HepG2 (cell line): ENCODE measurements at places on chromosomes 3 and 15. TPM values are rescaled to one million over a fixed set of nuclear protein-coding genes. Genes with fewer than 3 reads are reported as not detected.

DNA sequence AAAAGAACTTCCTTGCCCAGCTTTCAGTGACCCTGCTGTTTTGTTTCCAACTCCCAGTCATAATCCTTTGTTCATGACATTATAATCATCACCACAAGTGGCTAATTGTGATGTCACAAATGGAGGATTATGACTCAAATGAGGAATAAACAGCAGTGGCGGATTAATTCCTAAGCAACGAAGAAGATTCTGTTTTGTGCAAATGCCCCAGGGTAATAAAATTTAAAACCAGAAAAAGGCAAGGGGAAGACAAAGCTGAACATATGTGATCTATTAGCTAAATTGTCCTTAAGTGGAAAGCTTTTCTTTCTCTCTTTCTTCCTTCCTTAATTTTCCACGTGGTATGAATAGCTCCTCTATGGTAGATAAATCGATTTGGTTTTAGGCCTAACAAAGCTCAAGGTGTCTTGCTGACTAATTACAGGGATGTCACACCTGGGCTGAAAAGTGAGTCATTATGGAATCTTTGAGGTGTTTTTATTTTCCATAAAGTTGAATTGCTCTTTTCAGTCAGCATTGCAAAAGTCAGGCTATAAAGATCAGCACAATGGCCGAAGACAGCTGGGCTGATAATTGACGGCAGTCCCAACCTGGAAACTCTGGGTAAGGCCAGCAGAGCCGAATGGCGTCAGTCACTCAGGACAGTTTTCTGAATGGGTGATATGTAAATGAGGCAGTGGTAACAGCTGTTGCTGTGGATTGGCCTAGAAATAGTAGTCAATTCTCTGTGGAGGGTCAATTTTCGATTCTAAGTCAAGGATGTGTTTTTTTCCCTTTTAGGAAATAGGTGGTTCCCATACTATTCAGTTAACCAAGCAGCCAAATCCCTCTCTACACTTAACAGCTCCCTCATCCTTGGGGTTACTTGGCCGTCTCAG is 121.5 kb downstream of the PTPRG start:
- DNase-seq = no peak
- no peaks in the 10 kb centered on the region for H3K27me3 ChIP-seq
- no peak overlapping the region for H3K27ac ChIP-seq
- no peaks in the 10 kb centered on the region; the same call in 1 of the 2 replicates for H3K36me3 ChIP-seq

DNA sequence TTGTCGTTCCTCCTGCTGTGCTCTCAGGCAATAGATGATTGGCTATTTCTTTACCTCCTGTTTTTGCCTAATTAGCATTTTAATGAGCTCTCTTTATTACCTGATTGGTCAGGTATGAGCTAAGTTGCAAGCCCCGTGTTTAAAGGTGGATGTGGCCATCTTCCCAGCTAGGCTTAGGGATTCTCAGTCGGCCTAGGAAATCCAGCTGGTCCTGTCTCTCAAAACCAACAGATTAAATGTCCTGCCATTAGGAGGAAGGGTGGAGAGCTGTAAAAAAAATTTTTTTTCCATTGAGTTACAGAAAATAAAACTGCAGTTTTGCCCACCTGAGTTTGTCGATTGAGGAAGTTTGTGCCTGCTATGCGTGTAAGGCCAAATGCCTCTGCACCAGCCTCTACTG is 5.4 kb upstream of the ACSBG1 start:
- H3K36me3 ChIP-seq = no peaks in the 10 kb centered on the region
- H3K27me3 ChIP-seq = peaks cover 16% of the 10 kb centered on the region; the same call in 2 of the 3 replicates
- peaks cover 30% of the 10 kb centered on the region for H3K4me1 ChIP-seq
- DNase-seq = no peak

The SUSD5 gene
- total RNA-seq = not detected in 2 replicates

- H3K27ac ChIP-seq = no peak overlapping the region
- H3K4me1 ChIP-seq = peaks cover 20% of the 10 kb centered on the region
- no peak overlapping the region for H3K4me3 ChIP-seq
These were observed 63.1 kb downstream of the ARNT2 start for GRCh38 chr15:80467311-80467714.

DNA sequence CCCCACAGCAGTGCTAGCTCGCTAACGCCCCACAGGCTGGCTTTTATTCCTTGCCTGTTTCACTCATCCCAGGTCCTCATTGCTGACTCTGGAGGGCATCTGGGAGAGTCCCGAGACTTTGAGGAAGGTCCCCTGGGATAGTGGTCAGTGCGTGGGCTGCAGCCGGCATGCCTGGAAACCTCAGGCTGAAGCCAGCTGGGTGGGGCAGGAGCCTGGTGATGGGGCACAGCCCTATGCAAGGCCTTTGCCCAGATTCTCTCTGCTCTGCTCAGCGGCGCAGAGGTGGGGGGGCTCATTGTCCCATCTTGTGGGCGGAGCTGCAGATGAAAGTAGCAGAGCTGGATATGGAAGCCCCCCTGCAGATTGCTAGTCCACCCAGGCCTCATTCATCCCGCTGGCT is 55.7 kb upstream of the SMAD6 start:
- H3K4me1 ChIP-seq = peaks cover 69% of the 10 kb centered on the region
- no peak for DNase-seq
- no peak overlapping the region for H3K4me3 ChIP-seq
- H3K27ac ChIP-seq = no peak overlapping the region
- peaks cover 7% of the 10 kb centered on the region; the same call in 1 of the 3 replicates for H3K27me3 ChIP-seq

DNA sequence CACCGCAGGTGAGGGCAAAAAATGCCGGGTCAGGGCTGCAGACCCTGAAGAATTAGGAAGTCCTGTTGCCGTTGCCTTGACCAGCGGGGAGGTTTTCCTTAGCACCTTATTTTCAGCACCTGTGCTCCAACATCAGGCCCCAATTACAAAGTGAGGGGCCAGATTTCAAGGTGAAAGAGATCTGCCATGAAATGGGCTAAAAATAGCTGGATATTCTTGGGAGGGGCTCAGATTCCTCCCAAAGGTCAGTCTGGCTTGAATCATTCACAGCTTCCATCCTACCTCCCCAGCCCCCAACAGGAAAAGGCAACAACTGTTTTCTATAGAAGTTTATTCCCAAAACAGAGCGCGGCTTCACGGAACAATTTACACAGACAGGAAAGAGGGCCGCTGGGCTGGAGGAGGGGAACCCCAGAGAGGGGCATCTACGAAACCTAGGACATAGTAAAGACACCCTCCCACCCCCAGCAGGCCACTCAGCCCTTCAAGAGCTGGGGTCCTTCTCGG is 941 bp upstream of the SLC26A6 start:
- peak overlapping the region; percentile 74 for H3K27ac ChIP-seq
- no peaks in the 10 kb centered on the region for H3K27me3 ChIP-seq
- peaks cover 56% of the 10 kb centered on the region for H3K4me1 ChIP-seq
- DNase-seq = no peak
- peaks cover 5% of the 10 kb centered on the region; the same call in 1 of the 2 replicates for H3K36me3 ChIP-seq
- H3K4me3 ChIP-seq = peak overlapping the region; percentile 71

DNA sequence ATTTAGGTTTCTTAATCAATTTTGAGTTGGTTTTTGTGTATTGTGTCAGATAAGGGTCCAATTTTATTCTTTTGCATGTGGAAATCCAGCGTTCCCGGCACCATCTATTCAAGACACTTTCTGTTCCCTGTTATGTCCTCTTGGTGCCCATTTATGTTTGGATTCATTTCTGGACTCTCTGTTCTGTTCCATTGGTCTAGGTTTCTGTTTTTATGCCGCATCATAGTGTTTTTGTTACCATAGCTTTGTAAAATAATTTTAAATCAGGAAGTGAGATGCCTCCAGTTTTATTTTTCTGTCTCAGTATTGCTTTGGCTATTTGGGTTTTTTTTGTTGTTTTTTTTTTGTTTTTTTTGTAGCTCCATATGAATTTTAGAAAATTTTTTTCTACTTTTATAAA is 97.1 kb downstream of the LRRC28 start:
- H3K27me3 ChIP-seq = no peaks in the 10 kb centered on the region
- no peak overlapping the region for H3K4me3 ChIP-seq
- H3K4me1 ChIP-seq = peaks cover 10% of the 10 kb centered on the region
- DNase-seq = no peak
- H3K27ac ChIP-seq = no peak overlapping the region

GRCh38 chr3:185152410-185153170 is at the start of gene C3orf70:
TSS of gene C3orf70 (minus strand) at chr3:185153060. CDS start at chr3:185152823, 237 bp downstream.
- H3K27ac ChIP-seq = no peak within 1 kb of the TSS
- H3K4me3 ChIP-seq = peak within 1 kb of the TSS; percentile 51
